T-helper 22 cell (primary cell): ENCODE measurements at places on chromosomes 13 and 19.

- peak; percentile 61 for DNase-seq
These were observed at the start of gene ISYNA1 for GRCh38 chr19:18437491-18438330. Gene ISYNA1, minus strand, starts transcription at chr19:18438133. Its CDS starts 154 bp downstream, at chr19:18437979.

GRCh38 chr19:12969292-12969988 is at the start of gene DAND5:
Gene DAND5, plus strand, starts transcription at chr19:12969576. Its CDS starts 85 bp downstream, at chr19:12969661.
- no peak for DNase-seq

DNA sequence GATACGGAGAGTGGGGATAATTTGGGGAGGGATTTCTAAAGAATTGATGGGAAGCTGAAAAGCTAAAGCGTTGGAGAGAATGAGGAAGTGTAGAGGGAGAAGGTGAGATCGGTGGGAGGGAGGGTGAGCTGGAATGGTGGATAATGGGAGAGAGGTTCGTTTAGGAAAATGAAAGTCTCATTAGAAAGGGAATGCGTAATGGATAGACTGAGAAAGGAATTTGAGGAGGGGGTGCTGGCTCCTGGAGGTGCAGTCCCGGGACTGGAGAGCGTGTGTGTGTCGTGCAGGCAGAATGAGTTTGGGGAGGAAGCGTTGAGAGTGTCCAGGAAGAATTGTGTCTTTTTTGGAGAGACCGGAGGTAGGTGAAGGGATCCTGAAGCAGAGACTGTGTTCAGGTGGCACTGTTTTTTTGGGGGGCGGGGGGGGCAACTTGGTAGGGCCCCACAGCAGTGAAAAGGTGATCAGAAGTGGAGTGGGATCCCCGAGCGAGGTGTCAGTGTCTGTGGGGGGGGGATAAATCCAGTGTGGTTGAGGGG is 1.4 kb downstream of the ACTN4 start:
- no peak for DNase-seq

- no peak for DNase-seq
These were observed 1660.4 kb upstream of the MIR17HG start for GRCh38 chr13:89687066-89687465.

- DNase-seq: no peak
These were observed 9.9 kb upstream of the POP4 start for GRCh38 chr19:29596080-29596727.

DNA sequence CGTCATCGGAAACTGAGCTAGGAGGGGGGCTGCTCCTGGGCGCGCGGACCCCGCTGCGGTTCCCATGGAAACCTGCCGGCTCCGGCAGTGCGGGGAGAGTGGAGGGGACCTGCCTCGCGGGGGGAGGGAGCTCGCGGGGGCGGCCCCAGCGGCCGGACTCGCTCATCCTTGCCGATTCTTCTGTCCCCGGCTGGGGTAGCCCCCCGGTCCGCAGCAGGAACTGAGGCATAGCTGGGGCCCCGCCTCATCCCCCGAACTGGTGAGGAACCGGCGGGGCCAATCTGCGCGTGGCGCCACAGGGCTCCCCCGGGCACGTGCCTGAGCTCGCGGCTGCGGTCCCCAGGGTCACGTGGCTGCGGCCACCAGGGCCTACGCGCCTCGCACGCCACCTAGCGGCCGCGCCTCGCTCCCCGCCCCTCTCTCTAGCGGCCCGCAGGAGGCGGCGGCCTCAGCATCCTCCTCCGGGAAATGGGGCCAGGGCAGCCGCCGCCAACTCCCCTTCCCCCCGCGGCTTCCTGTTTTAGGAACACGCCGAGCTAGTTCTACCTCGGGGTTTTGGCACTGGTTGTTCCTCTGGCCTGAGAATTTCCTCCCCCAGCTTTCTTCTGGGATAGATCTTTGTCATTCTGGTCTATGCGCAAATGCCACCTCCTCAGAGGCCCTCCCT is 1.7 kb upstream of the ELAVL3 start:
- peak; percentile 76 for DNase-seq

- DNase-seq: no peak
These were observed at the start of gene PTGER1 for GRCh38 chr19:14475251-14476073. Gene PTGER1, minus strand, starts transcription at chr19:14475354. Its CDS starts 1,034 bp downstream, at chr19:14474320.

DNA sequence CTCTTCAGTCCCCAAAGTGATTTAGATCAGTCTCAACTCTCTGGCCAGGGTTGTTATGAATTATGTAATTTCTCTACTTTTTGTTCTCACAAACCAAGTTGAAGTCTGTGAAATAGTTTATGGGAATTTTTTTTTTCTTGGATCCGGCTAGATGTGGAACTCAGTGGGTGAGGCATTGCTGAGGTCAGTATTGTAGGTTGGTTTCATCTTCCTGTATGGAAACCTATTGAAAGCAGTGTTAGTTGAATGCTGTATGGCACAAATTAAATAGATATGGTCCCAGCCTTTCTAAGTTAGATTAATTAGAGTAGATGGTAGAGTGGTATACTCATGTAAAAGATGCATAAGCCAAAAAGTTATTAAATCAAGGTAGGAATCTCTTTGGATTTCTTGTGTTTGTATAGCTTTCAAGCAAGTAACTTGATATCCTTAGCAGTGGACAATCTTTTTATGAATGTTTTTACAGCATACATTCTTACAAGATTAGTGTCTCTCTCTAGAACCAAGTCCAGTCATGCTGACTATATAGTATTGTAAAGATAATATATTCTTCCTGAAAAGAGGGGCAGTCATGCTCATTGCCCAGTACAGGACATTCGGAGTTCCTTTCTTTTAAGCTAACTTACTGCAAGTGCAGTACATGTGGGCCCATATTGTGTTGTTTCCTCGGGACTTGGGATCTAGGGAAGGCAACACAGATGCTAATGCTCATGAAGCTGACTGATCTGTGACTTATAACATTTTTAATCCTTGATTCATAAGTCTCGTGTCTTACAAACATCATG is 2541.1 kb downstream of the PCDH9 start:
- no peak for DNase-seq

DNA sequence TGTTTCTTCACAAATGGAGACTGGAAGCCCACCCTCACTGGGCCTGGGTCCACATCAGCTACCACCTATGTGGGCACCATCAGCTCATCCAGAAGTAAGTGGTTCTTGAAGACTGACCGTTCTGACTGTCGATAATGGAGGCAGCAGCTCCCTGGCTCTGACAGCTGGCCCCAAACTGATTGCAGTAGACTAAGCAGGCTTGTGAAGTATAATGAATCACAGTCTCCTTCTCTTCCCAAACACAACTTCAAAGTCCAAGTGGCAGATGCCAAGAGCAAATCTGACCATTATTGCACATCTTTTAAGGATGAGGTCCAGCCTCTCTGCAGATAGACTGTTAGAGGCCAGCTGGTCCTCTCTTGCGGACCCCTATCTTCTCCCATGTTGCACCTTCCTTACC is 574.4 kb upstream of the KLF12 start:
- DNase-seq: no peak

- DNase-seq: no peak
These were observed 248.8 kb downstream of the IRS2 start for GRCh38 chr13:109537584-109537983.

DNA sequence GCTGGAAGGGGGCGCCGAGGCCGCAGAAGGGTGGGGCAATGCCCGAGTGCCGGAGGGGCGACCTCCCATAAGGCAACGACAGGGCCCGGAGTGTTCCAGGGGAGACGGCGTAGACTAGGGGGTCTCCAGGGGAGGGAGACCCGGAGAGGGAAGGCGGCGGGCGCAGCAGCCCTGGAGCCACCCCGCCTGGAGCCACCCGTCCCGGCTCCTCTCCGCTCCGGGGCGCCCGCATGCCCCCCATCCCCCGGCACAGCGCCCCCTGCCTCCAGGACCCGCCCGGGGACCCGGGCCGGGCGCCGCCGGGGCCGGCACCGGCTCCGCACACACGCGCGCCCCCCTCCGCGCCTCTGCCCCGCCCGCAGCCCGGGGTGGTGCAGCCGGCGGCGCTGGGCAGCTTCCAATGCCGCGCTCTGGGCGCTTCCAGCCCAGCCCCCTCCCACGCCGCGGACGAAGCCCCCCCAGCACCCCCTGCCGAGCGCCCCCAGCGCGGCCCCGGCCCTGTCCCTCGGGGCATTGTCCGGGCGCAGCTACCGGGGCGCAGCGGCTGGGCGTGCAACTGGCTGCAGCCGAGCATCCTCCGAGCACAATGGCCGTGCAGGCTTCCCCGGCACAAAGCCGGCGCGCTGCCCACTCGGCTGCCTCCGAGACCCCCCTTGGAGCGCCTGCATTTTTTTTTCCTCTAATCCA is 519 bp downstream of the PTPRS start:
- DNase-seq: no peak

DNA sequence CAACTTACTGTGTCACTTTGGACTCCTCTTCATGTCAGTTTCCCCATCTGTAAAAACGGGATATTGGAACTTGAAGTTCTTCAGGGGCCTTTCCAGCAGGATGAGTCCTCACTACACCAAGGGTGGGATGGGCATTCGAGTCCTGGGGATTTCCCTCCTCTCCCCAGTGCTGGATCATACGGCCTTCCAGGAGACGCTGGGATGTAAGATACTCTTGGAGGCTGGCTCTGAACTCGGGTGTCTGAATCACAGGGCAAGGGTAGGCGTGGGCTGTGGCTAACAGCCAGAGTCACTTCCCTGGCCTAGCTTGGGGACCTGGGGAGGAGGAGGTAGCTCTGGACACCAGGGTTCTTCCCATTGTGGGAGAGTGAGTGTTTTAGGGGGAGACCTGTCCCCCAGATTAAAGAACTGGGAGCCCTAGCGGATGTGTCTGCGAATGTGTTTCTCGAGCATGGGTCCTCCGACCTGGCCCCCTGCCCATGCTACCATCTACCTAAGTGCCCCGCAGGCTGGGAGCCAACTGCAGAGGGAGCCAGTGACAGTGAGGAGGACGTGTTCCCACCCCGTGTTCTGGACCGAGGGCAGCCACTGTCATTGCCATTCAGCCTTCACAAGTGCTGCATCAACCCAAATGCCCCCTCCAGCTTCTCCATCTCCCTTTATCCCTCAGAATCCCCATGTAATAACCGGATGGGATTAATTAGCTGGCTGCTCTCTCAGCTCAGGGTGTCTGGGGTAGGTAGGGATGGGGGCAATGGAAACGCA is 2.4 kb upstream of the CYTH2 start:
- DNase-seq: no peak

DNA sequence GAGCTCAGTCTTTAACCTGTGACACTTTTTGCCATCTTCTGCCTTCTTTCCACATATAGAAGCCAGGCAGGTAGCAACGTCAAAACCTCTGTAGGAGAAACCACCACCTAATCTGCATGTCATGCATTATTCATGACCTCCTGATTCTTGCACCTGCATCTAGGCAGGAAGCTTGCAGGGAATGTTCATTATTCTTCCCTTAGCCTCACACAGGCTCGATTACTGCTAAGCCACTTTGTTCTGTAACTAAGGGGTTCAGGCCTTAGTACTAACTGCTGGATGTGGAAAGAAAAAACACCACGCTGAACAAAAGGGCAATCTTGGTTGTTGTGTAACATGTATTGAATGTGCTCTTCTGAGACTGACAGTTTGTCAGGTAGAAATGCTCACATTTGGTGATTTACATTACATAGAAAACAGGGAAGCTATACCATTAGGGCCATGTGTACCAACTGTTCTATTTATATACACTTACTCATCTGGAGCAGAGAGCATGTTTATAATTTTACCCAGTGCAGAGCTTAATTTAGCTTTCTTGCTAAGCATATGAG is 366.9 kb downstream of the KLF12 start:
- DNase-seq: no peak

- no peak for DNase-seq
These were observed 1071.2 kb downstream of the EFNB2 start for GRCh38 chr13:105464249-105464648.

GRCh38 chr19:38023671-38024541 is 116.9 kb downstream of the SIPA1L3 start:
- DNase-seq: no peak

DNA sequence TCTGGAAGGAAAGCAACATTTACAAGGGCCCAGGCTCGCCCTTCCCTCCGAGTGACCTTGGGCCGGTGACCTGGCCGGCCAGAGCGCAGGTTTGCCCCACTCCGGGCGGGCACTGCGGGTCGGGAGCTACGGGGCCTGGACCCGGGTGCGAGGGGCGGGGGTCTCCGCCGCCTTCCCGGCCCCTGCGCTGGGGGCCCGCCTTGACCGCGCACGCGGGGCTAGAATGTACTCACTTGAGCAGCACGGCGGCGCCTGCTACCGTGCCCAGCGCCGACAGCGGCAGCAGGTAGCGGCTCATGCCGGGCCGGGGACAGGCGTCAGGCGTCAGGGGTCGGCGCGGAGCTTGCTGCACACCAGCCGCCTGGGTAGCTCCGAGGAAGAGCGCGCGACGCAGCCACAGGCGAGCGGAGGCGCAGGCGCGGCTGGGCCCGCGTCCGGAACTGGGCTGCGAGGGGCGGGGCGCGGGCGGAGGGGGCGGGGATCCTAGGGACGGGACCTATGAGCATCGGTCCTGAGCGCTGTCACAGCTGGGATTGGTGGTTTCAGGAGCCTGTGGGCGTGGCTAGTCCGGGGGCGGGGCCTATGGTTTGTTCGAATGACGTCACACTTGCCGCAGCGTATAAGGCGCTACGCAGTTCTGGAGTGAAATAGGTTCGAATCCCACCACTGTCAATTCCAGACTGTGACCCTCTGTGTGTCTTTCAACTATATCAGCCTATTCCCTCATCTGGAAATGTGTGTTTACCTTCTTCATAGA is at the start of gene RDH13:
TSS of gene RDH13 (minus strand) at position 414 of the 757 bp plus-strand sequence. CDS start at position 298, 116 bp downstream.
- peak; percentile 91 for DNase-seq

GRCh38 chr19:33772858-33773180 is 23.9 kb upstream of the KCTD15 start:
- no peak for DNase-seq

DNA sequence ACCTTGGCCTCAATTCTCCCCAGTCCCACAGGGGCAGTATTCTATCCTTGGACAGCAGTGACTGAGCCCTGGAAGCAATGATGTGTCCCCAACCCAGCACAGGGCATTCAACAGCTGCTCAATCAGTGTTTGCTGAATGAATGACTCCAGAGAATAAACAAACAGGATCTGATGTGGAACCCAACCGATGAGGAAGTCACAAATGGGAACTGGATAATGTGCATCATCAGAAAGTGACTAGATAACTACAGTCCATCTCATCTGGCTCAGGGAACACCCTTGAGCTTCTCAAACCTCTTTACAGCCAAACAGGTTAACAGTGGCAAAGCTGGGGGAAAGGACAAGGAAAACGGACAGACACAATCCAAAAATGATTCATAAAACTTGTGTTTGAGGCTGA is 8.2 kb downstream of the SLC25A30 start:
- DNase-seq: no peak

DNA sequence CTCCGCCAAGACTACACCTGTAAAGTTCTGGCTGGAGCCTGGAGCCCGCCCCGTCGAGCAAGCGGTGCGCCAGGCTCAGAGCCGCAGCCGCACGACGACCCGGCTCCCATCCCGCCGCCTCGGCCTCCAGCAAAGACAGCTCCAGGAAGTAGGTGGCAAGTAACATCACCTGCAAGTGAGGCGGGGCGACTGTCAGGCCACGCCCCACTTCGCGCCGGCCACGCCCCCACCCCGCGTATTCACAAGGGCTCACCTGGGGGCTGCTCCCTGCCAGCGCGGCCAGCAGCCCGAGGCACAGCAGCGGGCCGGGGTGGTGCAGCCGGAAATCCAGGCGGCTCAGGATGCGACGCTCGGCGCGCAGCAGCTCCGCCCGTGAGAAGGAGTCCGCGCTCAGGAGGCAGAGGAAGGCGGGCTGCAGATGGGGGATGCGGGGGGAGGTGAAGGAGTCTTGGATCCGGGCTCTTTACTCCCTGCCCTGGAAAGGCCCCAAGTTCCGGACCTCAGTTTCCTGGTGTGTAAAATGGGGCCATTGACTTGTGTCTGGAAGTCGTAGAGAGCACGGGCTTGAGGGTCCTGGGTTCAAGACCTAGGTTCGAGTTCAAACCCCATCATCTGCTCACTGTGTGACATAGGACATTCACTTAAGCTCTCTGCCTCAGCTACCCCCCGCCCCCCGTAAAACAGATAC is 3.2 kb downstream of the CCNP start:
- DNase-seq: peak; percentile 24

GRCh38 chr19:44278181-44278690 is 18.6 kb downstream of the ZNF233 start:
- no peak for DNase-seq
